ENCODE measurements at places on chromosomes 5 and 9.

GRCh38 chr9:137382444-137383080 lies 40.4 kb downstream of the EXD3 start:
- DNase-seq = no peak

- DNase-seq = no peak
Observed at GRCh38 chr5:154410786-154411185, 35.0 kb upstream of the SAP30L start.

DNA sequence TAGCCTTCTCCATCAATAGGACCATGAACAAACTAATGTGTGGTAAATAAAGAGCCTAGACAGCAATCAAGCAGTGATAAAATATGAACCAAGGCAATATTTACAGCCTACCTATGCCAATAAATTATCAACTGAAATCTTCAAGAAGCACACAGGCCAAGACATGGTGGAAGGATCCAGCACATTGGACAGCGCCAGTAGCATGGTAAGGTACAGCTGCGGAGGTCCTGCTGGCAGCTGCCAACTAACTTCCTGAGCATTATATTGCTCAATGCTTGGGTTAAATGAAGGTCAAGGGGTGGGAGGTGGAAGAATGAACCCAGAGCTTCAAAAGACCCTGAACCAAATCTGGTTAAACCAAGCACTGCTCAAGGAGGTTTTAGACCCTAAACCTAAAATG lies 16.5 kb upstream of the SPDL1 start:
- DNase-seq = no peak

DNA sequence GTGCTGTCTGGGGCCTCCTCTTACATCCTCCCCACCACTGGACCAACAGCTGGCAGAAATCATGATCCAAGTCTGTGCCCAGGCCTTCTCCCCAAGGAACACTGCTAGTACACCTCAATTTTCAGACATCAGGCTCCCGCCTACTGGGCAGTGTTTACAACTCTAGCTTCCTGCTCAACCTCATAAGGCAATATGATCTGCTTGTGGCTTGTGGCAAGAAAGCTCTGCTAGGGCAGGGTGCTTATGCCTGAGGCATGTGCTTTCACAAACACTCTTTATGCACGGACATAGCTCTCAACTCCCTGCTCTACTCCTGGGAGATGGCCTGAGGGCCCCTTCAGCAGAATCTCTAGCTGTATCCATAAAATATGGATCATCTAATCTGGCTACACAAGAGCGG lies 32.5 kb downstream of the SH3TC2 start:
- no peak for DNase-seq

- peak; percentile 17 for DNase-seq
Observed at GRCh38 chr5:154642499-154643245, 112.5 kb upstream of the LARP1 start.

- DNase-seq = no peak
Observed at GRCh38 chr9:82553654-82554366, 509.1 kb downstream of the RASEF start.

DNA sequence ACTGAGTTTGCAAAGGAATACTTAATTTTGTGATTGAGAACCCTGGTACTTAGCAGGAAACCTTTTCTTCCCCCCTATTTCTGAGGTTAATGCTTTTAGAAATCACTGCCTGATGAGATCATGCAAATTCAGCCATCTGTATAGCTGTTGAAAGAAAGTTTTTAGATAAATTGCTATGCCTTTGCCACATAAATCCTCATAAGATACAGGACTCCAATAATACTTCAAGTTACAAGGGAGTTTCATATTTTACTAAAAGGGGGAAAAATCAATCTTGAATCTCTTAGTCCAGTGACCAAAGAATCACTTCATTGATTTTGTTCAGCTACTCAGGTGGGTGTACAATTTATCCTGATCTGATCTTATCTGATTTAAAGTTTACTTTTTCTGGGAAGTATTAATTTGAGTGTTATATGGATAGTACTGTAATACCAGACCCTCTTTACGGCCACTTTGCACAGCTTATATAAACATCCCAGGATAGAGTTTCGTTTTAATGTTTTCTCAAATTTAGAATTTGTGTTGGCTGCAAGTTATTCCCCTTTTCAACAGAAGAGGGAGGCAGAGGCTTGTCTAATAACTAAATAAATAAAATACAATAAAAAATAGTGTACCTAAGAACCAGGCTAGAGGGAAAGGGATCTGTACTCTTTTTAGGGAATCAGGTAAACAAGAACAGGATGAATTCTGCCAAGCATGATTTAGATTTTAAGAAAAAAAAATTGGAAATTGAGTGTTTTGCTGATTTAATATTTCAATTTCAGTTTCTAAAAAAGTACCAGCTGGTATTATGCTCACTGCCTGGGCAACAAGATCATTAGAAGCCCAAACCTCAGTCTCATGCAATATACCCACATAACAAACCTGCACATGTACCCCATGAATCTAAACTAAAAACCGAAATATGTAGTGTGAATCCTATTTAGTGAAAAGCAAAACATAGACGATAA lies 69.1 kb downstream of the PSAT1 start:
- no peak for DNase-seq

- no peak for DNase-seq
Observed at GRCh38 chr5:5933651-5934050, 444.7 kb downstream of the MED10 start.

GRCh38 chr5:118818604-118819003 lies 169.7 kb downstream of the DTWD2 start:
- DNase-seq = no peak

DNA sequence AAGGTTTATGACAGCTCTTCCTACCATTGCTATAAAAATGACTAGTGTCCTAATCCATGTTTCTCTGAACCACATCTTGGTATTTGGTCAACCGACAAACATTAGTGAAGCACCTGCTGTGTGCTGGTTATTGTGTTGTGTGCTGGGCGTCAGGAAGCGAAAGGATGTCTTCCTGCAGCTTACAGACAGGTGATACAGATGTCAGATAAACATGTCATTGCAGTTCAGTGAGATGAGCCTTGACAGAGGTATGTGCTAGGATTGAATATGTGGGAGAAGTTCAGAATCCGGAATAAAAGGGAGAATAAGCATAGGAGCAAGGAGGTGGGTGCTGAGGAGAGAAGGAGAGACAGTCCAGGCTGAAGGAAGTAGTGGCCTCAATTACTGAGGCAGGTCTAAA lies 20.3 kb upstream of the CTNNA1 start:
- DNase-seq = no peak

GRCh38 chr5:146815411-146815810 lies 63.1 kb downstream of the PPP2R2B start:
- DNase-seq = no peak

GRCh38 chr5:116859666-116860320 lies 285.2 kb upstream of the SEMA6A start:
- no peak for DNase-seq

DNA sequence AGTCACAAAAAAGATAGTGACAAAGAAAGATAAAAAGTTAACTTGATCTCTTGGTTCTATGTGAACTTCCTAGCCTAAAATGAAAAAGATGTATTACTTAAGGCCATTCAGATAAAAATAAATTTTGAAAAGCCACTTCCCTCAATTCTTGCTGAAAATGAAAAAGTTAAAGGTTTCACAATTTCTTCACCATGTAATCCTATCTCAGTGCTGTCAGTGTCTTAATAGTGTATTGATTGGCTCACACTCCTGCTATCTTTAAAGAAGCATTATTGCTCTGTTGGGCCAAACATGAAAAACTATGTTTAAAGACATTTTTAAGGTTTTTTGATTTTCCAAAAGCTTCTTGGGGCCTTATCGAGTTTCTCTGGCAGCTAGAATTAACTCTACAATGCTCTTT lies 18.1 kb upstream of the EGFLAM start:
- DNase-seq = no peak

GRCh38 chr5:168317096-168317520 lies 25.7 kb downstream of the WWC1 start:
- DNase-seq = no peak

- no peak for DNase-seq
Observed at GRCh38 chr5:157520911-157521703, 54.5 kb downstream of the ADAM19 start.

- no peak for DNase-seq
Observed at GRCh38 chr9:128771094-128771721, 519 bp downstream of the ZER1 start.

GRCh38 chr5:78603636-78604175 lies 44.9 kb downstream of the LHFPL2 start:
- no peak for DNase-seq

- DNase-seq = peak; percentile 76
Observed at GRCh38 chr5:177006265-177006972, at the start of gene UIMC1. Gene UIMC1 (minus strand): TSS chr5:177006779. CDS start chr5:176982615, 24,164 bp downstream.

DNA sequence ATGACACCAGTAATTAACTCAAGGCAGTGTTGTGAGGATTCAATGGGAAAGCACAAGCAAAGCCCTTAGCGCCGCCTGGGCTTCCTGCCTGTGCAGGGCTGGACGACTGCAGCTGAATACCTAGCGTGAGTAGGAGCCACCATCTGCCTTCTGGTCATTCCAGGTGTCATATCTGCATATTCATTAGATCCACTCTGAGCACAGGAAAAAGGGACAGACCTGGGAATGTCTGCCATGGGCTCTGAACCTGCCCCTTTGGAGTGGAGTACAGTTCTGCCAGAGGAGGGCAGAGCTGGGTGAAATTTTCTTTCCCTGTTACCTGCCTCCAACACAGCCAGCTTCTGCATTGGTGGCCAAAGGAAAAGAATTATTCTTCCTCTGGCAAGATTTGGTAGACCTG lies 298.8 kb downstream of the NSG2 start:
- no peak for DNase-seq

GRCh38 chr5:109644829-109645228 lies 44.9 kb upstream of the MAN2A1 start:
- no peak for DNase-seq

GRCh38 chr5:95996904-95997723 lies 35.5 kb upstream of the ELL2 start:
- no peak for DNase-seq

DNA sequence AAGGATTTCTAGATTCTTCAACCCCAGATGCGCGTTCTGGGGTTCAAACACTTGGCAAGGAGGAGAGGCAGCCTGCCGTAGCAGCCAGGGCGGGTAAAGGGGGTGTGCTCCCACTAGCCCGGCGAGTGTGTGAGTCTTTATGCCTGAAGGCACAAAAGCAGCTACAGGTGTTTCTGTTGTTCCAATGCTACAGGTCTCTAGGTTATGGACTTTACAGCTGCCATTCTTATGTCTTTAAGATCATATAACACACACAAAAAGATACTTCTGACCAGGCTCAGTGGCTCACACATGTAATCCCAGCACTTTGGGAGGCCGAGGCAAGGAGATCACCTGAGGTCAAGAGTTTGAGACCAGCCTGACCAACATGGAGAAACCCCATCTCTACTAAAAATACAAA lies 133.6 kb upstream of the RETREG1 start:
- no peak for DNase-seq

DNA sequence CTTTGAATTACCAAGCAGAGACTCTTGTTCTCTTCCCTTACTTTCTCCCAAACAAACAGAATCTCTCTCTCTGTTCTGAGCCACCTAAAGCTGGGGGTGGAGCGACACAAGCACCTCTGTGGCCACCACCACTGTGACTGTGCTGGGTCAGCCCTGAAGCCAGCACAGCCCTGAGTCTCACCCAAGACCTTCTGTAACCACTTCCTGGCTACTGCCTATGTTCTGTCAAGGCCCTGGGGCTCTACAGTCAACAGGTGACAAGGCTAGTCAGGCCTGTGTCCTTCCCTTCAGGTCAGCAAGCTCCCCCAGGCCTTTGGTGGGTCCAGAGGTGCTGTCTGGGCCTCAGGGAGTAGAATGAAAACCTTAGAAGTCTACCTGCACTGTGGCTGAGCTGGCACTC lies 26.1 kb upstream of the SLC28A3 start:
- DNase-seq = no peak

GRCh38 chr5:158606233-158606632 lies 493.5 kb downstream of the EBF1 start:
- no peak for DNase-seq

DNA sequence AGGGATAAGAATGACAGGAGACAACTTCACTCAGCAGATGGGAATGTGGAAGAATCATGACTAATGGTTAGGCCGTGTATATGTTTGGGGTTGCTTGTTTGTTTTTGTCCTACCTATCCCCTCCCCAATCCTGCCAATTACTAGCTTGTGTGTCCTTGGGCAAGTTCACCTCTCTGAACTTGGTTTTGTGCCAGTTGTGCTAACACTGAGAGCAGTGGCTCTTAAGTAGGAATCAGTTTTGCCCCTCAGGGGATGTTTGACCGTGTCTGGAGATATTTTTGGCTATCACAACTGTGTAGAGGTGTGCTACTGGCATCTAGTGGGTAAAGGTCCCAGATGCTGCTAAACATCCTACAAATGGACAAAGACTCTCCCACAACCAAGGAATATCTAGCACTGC lies 287.0 kb downstream of the DMRT2 start:
- DNase-seq = no peak

- DNase-seq = no peak
Observed at GRCh38 chr9:72304538-72304937, 60.5 kb downstream of the ZFAND5 start.

DNA sequence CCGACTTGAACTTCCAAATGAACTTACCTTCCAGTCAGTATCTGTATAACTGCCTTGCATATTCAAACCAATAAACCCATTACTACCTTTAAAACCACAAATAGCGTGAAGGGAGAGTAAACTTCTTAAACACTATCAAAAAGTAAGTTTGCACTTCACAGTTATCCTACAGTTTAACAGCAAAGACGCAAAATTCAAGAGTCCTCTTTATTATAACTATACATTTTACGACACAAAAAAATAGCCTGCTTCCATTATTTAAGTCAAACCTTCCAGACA lies 1.8 kb downstream of the PTBP3 start:
- no peak for DNase-seq
